Caudate nucleus (tissue), 63 donors: ENCODE measurements at places on chromosomes 3 and 15.

- no peak for DNase-seq
Observed at GRCh38 chr3:146814601-146815315, 209.6 kb upstream of the PLSCR5 start.

- DNase-seq = no peak
Observed at GRCh38 chr15:33150971-33151370, 43.5 kb downstream of the FMN1 start.

- DNase-seq = no peak
Observed at GRCh38 chr3:184315543-184315867, 1.1 kb downstream of the EIF4G1 start.

GRCh38 chr15:38809621-38810020 is 245.0 kb upstream of the RASGRP1 start:
- DNase-seq = no peak

DNA sequence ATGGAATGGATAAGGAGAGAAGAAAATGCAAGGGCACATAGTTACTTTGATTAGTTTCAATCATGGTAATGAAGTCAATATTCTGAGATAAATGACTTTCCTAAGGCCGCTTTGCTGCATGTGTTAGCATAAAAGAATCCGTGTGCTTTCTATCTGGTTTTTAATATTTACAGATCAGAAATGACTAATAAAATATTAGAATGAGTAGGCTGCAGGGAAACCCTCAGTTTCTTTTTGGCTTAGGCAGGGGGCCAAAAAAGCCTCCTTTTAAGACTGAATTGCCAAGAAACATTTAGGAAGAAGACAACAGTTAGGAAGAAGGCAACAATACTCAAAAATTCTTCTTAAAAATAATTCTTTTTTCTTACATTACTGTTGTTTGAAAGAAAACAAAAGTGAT is 11.6 kb downstream of the NEK11 start:
- DNase-seq = no peak

DNA sequence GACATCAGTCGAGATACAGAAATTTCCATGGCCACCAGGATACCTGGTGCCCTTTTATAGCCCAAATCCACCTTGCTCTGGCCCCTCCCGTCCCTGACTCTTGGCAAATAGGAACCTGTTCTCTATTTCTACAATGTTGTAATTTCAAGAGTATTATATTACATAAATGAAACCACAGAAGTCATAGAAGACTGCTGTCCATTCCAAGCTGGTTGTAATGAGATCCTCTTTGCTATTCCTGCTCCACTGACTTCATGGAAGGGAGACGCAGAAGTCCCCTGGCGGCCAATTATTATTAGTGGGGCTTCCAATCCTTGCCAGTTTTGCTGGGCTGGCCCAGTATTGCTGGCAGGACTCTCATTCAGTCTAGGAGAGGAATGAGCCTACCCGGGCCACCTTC is 26.6 kb downstream of the DCP1A start:
- DNase-seq = no peak

GRCh38 chr3:84993956-84994355 is 35.2 kb downstream of the CADM2 start:
- DNase-seq = no peak

- DNase-seq = no peak
Observed at GRCh38 chr3:96069065-96069464, 745.3 kb upstream of the EPHA6 start.

DNA sequence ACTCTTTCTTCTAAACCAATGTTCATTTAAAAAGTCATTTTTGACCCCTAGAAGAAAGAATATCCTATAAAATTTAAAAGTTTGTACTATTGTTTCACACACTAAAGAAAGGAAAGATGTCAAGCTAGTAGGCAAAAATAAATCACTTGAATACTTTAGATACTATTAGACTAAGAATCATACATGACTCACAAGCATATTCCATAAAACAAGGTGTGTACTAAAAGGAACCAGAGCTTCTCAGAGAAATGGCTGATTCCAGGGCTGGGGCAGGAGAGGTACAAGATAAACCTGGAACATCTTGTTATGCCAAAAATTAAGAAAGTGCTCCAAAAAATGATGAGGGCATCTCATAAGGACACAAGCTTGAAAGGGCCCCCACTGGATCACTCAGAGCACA is 8.7 kb downstream of the DLG1 start:
- no peak for DNase-seq
